ENCODE measurements at places on chromosomes 11 and 22. TPM values are rescaled to one million over a fixed set of nuclear protein-coding genes. Genes with fewer than 3 reads are reported as not detected.

YIF1A gene
- total RNA-seq: 68.1 TPM

GAL3ST1 gene
- 0.33 TPM for total RNA-seq

FOLR1 gene
- not detected for total RNA-seq

XPNPEP3 gene
- total RNA-seq: 12.5 TPM

RABL2B gene
- 9.9 TPM for total RNA-seq

ANKK1 gene
- not detected for total RNA-seq

RHOD gene
- 68.5 TPM for total RNA-seq

SLC22A12 gene
- not detected for total RNA-seq

P2RY2 gene
- total RNA-seq: 14.7 TPM

LBHD1 gene
- 2.4 TPM for total RNA-seq

ADORA2A gene
- 7.1 TPM for total RNA-seq

LMO2 gene
- total RNA-seq: 4.6 TPM

SAC3D1 gene
- total RNA-seq: 5.4 TPM

CTSW gene
- 1.1 TPM for total RNA-seq

PLA2G6 gene
- total RNA-seq: 9.0 TPM

WT1 gene
- total RNA-seq: 8.1 TPM

KRTAP5-8 gene
- total RNA-seq: not detected

FJX1 gene
- total RNA-seq: 1.9 TPM

TBX10 gene
- total RNA-seq: not detected

MPEG1 gene
- total RNA-seq: 5.2 TPM

TECTA gene
- 1.6 TPM for total RNA-seq

CALCA gene
- total RNA-seq: not detected

RBMXL2 gene
- total RNA-seq: not detected

CCS gene
- 18.6 TPM for total RNA-seq

LRRC56 gene
- total RNA-seq: 0.15 TPM

PRG3 gene
- total RNA-seq: not detected

KCNK4 gene
- not detected for total RNA-seq

MICAL2 gene
- total RNA-seq: 84.5 TPM

RAC2 gene
- 2.9 TPM for total RNA-seq

DESI1 gene
- 62.3 TPM for total RNA-seq

PITPNM1 gene
- total RNA-seq: 10.7 TPM

APOL4 gene
- total RNA-seq: 2.1 TPM

Data from right atrium auricular region (tissue), 2 donors.